Activated CD8-positive, alpha-beta T cell treated with anti-CD3 and anti-CD28 coated beads for 36 hours (primary cell): ENCODE measurements at places on chromosomes 6 and 20. TPM values are rescaled to one million over a fixed set of nuclear protein-coding genes. Genes with fewer than 3 reads are reported as not detected.
A peak's percentile ranks its signal among the peaks of the same experiment; 100 is the strongest.

RAET1L gene
- total RNA-seq: not detected

APCDD1L gene
- total RNA-seq: not detected

CST2 gene
- total RNA-seq: not detected

HTR1B gene
- total RNA-seq: not detected

TUBB2B gene
- total RNA-seq: 0.41 TPM

CLIC5 gene
- total RNA-seq: 1.1 TPM

TRAPPC3L gene
- total RNA-seq: not detected

VWA7 gene
- 1.6 TPM for total RNA-seq

ENPP4 gene
- 6.6 TPM for total RNA-seq

- H3K4me1 ChIP-seq: no peaks in the 10 kb centered on the region
- no peaks in the 10 kb centered on the region for H3K36me3 ChIP-seq
- H3K27ac ChIP-seq: no peak overlapping the region
- peaks cover under 1% of the 10 kb centered on the region for H3K27me3 ChIP-seq
- DNase-seq: no peak
Observed at GRCh38 chr6:153047386-153047785, 44.9 kb upstream of the MTRF1L start.

- no peak overlapping the region for H3K4me3 ChIP-seq
- H3K36me3 ChIP-seq: no peaks in the 10 kb centered on the region
- H3K27me3 ChIP-seq: no peaks in the 10 kb centered on the region
- peaks cover 8% of the 10 kb centered on the region for H3K4me1 ChIP-seq
- no peak overlapping the region for H3K27ac ChIP-seq
- no peak for DNase-seq
Observed at GRCh38 chr6:38305995-38306681, 333.6 kb downstream of the BTBD9 start.

DNA sequence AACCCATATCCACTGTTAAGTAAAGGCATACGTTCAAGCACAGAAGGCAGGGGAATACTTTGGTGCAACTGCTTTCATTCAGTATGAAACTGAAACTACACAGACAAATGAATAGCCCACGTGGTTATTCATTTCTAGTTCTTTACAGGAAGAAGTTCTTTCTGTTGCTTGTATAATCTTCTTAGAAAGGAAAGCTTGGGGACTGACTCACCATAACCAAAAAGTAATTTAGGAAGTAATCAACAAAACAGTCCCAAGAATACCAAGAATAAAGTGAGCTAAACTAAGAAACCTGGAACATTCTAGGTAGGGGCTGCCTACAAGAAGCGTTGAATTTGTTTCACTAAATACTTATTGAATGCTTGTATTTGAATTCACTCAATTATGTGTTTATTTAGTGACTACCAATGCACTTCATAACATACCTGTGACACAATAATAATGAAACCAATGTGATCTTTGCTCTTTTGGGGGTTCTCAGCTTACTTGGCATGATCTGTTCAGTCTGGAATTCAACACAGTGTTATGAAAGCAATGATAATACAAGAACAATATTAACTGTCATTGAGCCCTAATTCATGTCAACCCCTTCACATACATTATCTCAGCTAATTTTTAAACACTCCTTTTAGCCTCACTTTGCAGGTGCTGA lies 25.1 kb upstream of the KIAA0408 start:
- H3K36me3 ChIP-seq: peaks cover 20% of the 10 kb centered on the region
- DNase-seq: peak; percentile 10
- H3K4me1 ChIP-seq: peaks cover 31% of the 10 kb centered on the region
- peak overlapping the region; percentile 83 for H3K27ac ChIP-seq
- H3K27me3 ChIP-seq: peaks cover 4% of the 10 kb centered on the region

GRCh38 chr20:18001131-18001921 lies 32.5 kb downstream of the MGME1 start:
- no peaks in the 10 kb centered on the region for H3K36me3 ChIP-seq
- H3K27ac ChIP-seq: no peak overlapping the region
- H3K4me1 ChIP-seq: peaks cover 1% of the 10 kb centered on the region
- peaks cover 11% of the 10 kb centered on the region for H3K27me3 ChIP-seq

DNA sequence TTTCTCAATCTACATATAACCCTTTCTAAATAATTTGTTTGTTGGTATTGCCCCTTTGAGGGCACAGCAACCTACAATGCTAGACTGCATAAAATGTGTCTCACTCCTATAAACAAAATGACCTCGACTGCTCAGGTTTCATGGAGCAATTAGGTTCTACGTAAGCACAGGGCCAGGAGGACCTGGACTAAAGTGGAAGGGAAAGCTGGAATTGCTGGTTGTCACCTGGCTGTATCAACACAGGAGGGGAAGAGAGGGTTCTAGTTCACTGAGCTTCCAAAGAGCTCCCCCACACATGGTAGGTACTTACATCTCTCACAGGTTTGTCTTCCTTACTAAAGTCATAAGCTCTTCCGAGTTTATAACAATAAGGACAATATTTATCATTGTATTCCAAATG lies 51.0 kb downstream of the NCOA6 start:
- peaks cover 12% of the 10 kb centered on the region for H3K36me3 ChIP-seq
- H3K4me1 ChIP-seq: no peaks in the 10 kb centered on the region
- no peak for DNase-seq
- no peaks in the 10 kb centered on the region for H3K27me3 ChIP-seq
- no peak overlapping the region for H3K4me3 ChIP-seq

GRCh38 chr6:87408721-87409155 lies 966 bp downstream of the CFAP206 start:
- H3K4me3 ChIP-seq: peak overlapping the region; percentile 80
- DNase-seq: no peak
- H3K27me3 ChIP-seq: peaks cover 16% of the 10 kb centered on the region
- peaks cover 4% of the 10 kb centered on the region for H3K4me1 ChIP-seq

DNA sequence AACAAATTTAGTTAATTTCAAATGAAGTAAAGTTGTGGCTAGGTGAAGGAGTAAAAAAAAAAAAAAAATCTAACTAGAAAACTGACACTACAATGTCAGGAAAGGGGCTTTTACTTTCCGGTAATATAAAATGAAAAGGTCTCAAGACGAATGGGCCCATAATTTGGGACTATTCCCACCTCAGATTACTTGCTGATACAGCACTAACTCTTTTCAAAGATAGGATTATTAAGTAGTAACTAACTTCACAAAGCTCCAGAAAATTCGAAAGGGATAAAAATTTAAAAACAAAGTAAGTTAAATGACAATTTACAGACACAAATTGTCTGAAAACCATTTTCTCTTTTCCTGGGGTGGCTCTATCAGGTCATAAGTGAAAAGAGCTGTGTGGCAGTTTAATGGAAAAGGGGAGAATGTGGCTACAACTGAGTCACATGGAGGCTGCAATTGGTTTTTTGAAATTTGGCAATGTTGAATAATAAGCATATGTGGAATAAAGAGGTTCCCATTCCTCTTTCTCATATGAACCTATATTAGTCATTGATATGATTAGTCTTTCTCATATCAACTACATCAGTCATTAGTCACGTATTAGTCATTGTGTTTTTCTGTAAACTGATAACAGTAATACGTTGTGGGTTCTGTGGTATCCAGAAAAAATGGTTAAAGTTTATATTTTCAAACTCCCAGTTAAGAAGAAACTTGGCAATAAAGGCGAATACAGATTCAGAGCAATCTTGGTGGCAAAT lies 78.0 kb downstream of the RWDD2A start:
- H3K4me1 ChIP-seq: peaks cover 2% of the 10 kb centered on the region
- no peaks in the 10 kb centered on the region for H3K36me3 ChIP-seq
- H3K4me3 ChIP-seq: no peak overlapping the region
- H3K27me3 ChIP-seq: no peaks in the 10 kb centered on the region

GRCh38 chr6:167141667-167142432 lies 15.9 kb downstream of the GPR31 start:
- H3K36me3 ChIP-seq: no peaks in the 10 kb centered on the region
- no peak overlapping the region for H3K4me3 ChIP-seq
- no peak overlapping the region for H3K27ac ChIP-seq
- peaks cover 5% of the 10 kb centered on the region for H3K4me1 ChIP-seq
- peaks cover 11% of the 10 kb centered on the region for H3K27me3 ChIP-seq

GRCh38 chr6:98648211-98648914 lies 186.0 kb upstream of the POU3F2 start:
- H3K4me3 ChIP-seq: no peak overlapping the region
- H3K4me1 ChIP-seq: no peaks in the 10 kb centered on the region
- no peak for DNase-seq
- H3K36me3 ChIP-seq: no peaks in the 10 kb centered on the region

DNA sequence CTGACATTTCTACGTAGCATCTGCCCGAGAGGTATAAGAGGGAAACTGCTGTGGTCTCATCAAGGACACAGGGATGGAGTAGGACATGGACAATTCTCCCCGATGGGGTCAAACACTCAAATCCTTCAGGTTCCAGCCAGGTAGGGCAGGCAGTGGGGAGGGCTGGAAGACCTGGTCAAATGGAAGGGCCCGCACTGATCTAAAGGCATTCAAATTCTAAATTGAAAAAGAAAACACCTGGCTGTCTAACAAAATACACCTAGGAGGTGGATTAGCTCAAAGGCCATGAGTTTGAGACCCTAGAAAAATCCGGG lies 8.2 kb downstream of the DUSP15 start:
- H3K27me3 ChIP-seq: peaks cover 24% of the 10 kb centered on the region
- H3K4me1 ChIP-seq: peaks cover 4% of the 10 kb centered on the region
- H3K36me3 ChIP-seq: no peaks in the 10 kb centered on the region
- no peak overlapping the region for H3K27ac ChIP-seq
- peak overlapping the region; percentile 33 for H3K4me3 ChIP-seq

GRCh38 chr6:65818576-65818975 lies 111.5 kb upstream of the EYS start:
- H3K4me3 ChIP-seq: no peak overlapping the region
- H3K27ac ChIP-seq: no peak overlapping the region
- H3K4me1 ChIP-seq: no peaks in the 10 kb centered on the region
- H3K27me3 ChIP-seq: no peaks in the 10 kb centered on the region
- H3K36me3 ChIP-seq: no peaks in the 10 kb centered on the region

DNA sequence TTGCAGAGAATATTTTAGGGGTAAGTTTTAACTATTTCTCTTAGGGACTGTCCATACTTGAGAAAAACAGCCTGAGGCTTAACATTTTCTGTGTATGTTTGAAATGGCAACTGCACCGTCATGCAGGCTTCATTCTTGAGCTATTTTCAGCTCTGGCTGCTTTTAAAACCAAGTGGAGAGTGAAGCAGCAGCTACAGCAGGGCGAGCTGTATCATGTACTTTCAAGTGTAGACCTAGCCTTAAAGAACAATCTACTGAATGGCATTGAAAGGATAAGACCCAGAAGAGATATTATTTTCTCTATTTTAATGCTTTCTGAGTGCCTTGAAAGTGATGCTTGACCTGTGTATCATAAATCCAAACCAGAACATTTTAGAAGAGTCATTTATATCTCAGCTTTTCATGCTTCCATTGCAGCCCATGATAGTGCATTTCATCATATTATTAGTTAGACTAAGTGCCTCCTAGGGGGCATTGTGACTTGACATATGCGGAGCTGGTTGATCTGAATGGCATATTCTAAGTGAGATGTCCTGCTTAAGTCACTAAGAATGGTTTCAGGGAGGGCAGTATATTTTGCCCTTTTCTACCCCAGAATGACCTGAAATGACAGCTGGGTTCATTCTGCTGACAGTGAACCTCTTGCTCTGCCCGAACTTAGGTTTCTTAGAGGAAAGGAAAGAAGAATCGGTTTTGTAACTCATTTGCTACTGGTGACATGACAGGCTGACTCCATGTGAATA lies 85.3 kb downstream of the NKAIN2 start:
- DNase-seq: no peak
- no peaks in the 10 kb centered on the region for H3K36me3 ChIP-seq
- H3K4me3 ChIP-seq: no peak overlapping the region
- no peak overlapping the region for H3K27ac ChIP-seq

DNA sequence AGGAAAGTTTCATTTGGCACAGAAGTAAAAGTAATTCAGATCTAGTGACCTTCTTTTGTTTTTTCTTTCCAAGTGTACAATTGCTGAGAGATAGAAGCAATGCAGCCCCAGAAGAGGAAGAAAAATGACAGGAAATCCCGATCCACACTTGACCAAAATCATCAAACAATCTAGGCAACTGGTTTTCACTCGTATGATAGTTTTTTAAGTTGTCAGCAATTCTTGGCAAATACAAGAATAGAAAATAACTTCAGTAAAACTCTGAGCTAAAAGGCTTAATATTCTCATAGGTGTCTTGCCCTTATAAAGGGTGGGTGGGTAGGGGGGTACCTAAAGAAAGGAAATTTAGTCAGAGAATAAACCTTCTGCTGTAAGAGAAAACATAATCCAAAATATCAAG lies 36.0 kb downstream of the SESN1 start:
- no peak for DNase-seq
- no peaks in the 10 kb centered on the region for H3K27me3 ChIP-seq
- peaks cover 34% of the 10 kb centered on the region for H3K4me1 ChIP-seq
- no peaks in the 10 kb centered on the region for H3K36me3 ChIP-seq
- no peak overlapping the region for H3K27ac ChIP-seq
- H3K4me3 ChIP-seq: no peak overlapping the region

GRCh38 chr6:42359021-42359420 lies 92.7 kb downstream of the TRERF1 start:
- no peaks in the 10 kb centered on the region for H3K27me3 ChIP-seq
- no peak overlapping the region for H3K27ac ChIP-seq
- H3K4me3 ChIP-seq: no peak overlapping the region
- H3K4me1 ChIP-seq: peaks cover 23% of the 10 kb centered on the region
- DNase-seq: no peak

GRCh38 chr6:43950051-43950605 lies 177.1 kb downstream of the MRPL14 start:
- H3K4me3 ChIP-seq: no peak overlapping the region
- DNase-seq: no peak
- H3K27ac ChIP-seq: no peak overlapping the region
- peaks cover 2% of the 10 kb centered on the region for H3K27me3 ChIP-seq
- no peaks in the 10 kb centered on the region for H3K4me1 ChIP-seq
- H3K36me3 ChIP-seq: peaks cover 2% of the 10 kb centered on the region

DNA sequence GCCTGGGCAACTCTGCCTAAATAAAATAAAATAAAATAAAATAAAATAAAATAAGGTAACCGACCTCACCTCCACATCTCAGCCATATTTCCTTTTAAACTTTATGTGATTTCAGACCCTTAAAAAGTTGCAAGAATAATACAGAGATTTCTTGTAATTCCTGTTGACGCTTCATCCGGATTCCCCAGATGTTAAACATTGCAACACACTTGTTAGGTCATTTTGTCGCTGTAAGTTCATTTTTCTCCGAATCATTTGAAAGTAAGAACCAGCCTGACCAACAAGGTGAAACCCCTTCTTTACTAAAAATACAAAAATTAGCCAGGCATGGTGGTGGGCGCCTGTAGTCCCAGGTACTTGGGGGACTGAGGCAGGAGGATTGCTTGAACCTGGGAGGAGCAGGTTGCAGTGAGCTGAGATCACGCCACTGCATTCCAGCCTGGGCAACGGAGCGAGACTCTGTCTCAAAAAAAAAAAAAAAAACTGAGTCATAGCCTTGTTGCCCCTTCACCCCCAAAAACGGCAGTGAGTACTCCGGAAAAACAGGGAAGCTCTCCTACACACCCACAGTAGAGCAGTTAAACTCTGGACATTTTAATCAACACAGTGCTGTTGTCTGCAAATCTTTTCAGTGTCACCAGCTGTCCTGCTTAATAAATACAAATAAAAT lies 5.9 kb downstream of the PYGB start:
- H3K36me3 ChIP-seq: peaks cover 12% of the 10 kb centered on the region
- no peak overlapping the region for H3K27ac ChIP-seq
- DNase-seq: no peak
- peaks cover 70% of the 10 kb centered on the region for H3K4me1 ChIP-seq
- H3K27me3 ChIP-seq: no peaks in the 10 kb centered on the region

- no peak for DNase-seq
- no peaks in the 10 kb centered on the region for H3K4me1 ChIP-seq
- no peak overlapping the region for H3K4me3 ChIP-seq
- no peaks in the 10 kb centered on the region for H3K36me3 ChIP-seq
Observed at GRCh38 chr6:148906386-148906785, 159.6 kb downstream of the UST start.

- H3K27me3 ChIP-seq: peaks cover 7% of the 10 kb centered on the region
- H3K4me3 ChIP-seq: no peak overlapping the region
- H3K4me1 ChIP-seq: no peaks in the 10 kb centered on the region
- H3K27ac ChIP-seq: no peak overlapping the region
Observed at GRCh38 chr6:51996296-51996947, 91.0 kb downstream of the PKHD1 start.
